ENCODE measurements at places on chromosomes 2 and 18.

DNA sequence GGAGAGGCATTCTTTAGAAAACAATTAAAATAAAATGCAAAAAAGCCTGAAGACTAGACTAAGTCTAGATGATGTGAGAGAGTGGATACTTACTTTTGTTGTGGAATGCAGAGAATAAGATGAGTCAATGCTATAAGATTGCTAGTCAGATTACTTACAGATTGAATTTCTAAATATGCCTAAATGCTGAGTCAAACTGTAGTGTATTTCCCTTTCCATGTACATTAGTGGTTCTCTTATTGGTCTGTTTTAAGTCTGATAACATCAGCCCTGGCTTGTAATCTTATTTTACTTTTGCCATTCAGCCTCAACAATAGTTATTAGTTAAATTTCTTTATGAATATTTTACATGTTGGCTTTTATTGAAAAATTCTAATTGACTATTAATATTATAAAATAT, 702.7 kb downstream of the SOCS6 start:
- DNase-seq: no peak

DNA sequence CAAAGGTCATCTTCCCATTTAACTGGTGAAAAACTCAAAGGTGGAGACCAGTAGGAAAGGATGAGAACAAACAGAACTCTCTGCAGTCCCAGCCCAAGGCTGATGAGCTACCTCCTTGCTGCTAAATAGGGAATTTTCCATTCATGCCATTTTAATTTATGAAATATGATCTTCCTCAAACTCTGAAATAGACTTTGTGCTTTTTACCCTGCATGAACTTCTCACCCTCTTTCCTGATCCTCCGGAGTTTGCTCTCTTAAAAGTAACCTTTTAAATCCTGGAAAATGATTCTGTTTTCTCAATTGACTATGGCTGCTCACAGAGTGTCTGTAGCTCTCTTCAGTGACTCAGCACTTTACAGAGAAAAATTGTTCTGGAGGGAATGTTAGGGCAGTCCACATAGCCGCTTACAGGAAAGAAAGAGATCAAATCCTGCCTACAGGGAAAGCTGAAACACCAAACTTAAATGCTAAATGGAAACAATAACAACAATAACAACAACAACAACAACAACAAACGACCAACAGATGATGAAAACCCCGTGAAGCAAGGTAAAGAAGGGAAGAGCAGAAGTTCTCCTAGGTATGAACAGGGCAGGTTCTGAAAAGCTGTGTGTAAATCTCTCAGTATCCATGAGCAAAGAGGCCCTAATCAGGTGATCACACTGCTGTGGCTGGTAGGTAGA, 79.8 kb upstream of the SESTD1 start:
- no peak for DNase-seq

DNA sequence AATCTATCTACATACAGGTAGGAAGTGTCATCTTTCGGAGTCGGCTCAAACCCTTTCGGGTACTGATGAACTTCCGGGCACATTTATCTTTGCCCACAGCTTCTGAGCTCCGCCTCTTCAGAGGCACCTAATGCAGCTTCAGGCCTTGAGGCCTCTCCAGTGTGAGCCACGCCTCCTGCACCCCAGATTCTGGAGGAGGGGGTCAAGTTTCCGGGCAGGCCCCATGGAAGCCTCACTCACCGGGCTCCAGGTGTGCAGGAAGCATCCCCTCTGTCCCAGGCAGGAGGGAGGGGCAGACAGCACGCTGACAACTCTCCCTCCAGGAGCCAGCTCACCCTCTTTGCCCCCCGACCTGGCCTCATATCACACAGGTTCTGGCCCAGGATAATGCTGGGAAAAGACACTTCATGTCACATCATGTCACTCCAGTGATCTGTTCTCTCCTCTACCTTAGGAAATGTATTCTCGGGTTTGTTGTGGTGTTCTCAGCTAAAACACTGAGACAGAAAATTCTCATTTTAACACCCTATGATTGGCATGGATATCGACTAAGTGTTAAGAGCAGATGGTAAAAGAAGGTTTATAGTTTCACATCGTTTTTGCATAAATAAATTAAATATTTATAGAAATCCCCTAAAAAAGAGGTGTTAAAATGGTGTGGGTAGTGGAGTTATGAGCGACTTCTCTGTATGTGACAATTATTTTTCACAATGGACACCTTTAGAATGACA, 46.2 kb upstream of the COPS8 start:
- DNase-seq: no peak

- DNase-seq: no peak
Measured at GRCh38 chr2:169372561-169372960, 10.2 kb upstream of the LRP2 start.

GRCh38 chr2:150109028-150109427, 378.4 kb downstream of the RND3 start:
- DNase-seq: no peak

DNA sequence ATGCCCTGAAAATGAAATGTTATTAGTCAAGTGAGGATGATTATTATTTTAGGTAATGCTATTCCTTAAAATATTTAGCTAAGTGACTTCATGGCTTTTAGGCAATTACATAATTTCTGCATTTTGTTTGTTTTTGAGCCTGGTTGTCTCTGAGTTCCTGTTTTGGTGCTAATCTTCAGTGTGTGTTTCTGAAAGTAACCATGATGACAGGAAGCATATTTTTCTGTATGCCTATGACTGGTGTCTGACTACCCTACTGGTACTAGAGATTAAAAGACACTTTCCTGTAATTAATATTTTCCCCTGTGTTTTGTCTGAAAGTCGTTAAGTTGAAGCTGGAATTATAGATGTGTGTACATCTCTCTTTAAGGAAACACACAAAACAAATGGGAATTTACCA, 295.0 kb upstream of the SPRED2 start:
- DNase-seq: no peak

- no peak for DNase-seq
Measured at GRCh38 chr2:128236491-128237035, 82.1 kb downstream of the HS6ST1 start.

GRCh38 chr18:22106536-22107292, 62.7 kb upstream of the GATA6 start:
- DNase-seq: no peak

DNA sequence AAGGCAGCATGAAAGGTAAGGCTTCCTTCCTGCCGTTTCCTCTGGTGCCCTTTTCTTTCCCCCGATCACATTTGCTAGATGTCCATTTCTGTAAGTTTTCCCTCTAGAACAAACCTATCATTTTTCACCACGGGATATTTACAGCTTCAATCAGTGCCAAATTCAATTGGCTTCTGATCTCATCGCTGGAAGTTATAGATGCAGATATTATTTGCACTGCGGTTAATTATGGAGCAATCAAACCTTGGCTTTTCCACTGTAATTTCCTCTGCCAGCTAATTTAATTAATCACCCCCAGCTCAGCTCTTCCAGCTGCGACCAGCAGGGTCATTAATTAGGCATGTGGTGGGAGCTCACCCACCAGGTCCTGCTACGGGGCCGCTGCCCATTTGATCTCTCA, 86.1 kb downstream of the GBX2 start:
- DNase-seq: no peak

All from activated T-helper 9 cell treated with anti-CD3 and anti-CD28 coated beads, Interleukin-2, amount 50 U/mL, for 16 hours (primary cell).